HCEC 1CT (cell line): ENCODE measurements at places on chromosomes 1 and 21.

GRCh38 chr1:19390901-19391595 lies 78.9 kb downstream of the SLC66A1 start:
- DNase-seq: peak; percentile 56

DNA sequence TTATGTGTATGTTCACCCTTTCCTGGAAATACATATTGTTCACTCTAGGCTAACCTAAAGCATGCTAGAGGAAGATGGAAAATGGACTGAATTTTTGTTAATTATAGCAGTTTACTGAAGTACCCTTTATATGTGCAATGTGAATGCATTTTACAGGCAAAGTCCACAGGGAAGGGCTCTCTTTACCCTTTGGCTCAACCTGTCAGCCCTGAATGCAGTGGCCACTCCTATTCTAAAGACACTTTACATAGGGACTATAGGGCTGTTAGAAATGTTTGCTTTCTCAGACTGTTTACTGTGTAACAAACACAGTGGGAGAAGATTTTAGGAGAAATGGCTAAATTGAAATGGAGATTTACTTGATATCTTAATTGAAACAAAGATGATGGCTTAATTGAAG lies 78.5 kb downstream of the BRINP2 start:
- DNase-seq: no peak

DNA sequence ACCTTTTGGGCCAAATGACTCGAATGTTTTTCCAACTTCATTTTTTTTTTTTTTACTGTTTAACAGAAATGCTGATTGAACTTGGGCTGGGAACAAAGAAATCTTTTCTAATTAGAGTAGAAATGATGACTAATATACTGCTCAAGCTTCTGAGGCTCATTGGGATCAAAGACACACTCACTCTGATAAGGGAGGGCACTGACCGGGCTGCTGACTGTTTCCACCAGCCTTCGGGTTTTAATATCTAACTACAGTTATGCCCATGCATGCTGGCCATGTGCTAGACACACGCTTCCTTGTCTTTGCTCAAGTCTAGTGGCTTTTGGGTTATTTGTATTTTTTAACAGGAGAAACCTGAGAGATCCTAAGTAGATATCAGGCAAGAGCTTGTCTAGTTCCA lies 16.8 kb downstream of the ZBTB18 start:
- no peak for DNase-seq

DNA sequence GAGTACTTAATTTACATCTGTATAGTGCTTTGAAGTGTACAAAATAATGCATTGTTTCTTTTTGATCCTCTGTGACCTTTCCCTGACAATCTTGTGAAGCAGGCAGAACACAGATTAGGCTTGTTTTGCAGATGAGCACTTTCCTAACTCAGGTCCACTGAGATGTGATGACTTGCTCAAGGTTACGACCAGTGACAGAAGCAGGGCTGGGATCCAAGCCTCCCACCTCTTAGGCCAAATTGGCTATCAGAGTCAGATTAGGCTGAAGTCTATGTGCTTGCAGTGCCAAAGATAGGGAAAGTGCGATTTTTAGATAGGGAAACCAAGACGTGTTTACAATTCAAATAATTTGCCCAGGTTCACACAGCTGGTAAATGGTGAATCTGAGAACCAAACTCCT lies 147.3 kb downstream of the OMA1 start:
- no peak for DNase-seq

DNA sequence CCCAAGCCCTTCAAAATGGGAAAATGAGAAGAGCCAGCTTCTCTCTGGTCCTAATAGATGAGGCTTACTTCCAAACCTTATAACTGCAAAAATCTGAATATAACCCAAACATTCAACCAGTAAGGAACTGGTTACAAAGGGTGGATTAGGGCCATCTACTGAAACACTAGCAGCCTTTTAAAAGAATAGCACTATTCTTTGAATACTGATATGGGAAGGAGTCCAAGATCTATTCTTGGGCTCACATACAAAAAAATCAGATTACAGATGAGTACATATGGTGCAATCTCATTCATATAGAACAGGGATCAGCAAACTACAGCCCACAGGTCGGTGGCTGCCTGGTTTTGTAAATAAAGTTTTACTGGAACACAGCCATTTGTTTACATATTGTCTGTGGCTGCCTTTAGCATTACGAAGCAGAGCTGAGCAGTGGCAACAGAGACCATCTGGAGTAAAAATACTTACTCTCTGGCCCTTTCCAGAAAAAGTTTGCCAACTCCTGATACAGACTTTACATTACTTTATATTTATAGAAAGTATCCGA lies 167.7 kb downstream of the ZSCAN20 start:
- no peak for DNase-seq

- DNase-seq: no peak
Observed at GRCh38 chr1:173887627-173888026, 19.4 kb downstream of the ZBTB37 start.

- DNase-seq: no peak
Observed at GRCh38 chr21:31987696-31988095, 114.9 kb downstream of the HUNK start.

- no peak for DNase-seq
Observed at GRCh38 chr21:45289655-45290515, 2.2 kb upstream of the POFUT2 start.

DNA sequence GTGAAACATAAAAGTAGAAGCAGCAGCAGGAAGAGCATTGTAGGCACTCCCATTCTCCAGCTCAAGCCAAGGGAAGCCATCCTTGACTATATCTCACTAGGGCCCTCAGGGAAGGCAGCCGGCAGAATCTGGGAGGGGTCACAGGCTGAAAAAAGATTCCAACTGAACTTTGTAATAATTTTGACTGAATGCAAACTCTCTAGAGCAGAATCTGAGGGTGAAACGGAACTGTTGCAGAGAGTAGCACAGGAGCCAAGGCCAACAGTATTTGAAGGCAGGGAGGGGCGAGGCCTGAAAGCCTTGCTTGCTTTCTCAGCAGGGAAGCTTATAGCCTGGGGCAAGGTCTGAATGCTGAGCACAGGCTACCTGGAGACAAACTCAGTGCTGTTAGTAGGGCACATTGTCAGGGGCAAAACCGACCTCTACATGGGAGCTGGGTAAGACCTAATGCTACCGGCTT lies 180.6 kb downstream of the COL24A1 start:
- no peak for DNase-seq

DNA sequence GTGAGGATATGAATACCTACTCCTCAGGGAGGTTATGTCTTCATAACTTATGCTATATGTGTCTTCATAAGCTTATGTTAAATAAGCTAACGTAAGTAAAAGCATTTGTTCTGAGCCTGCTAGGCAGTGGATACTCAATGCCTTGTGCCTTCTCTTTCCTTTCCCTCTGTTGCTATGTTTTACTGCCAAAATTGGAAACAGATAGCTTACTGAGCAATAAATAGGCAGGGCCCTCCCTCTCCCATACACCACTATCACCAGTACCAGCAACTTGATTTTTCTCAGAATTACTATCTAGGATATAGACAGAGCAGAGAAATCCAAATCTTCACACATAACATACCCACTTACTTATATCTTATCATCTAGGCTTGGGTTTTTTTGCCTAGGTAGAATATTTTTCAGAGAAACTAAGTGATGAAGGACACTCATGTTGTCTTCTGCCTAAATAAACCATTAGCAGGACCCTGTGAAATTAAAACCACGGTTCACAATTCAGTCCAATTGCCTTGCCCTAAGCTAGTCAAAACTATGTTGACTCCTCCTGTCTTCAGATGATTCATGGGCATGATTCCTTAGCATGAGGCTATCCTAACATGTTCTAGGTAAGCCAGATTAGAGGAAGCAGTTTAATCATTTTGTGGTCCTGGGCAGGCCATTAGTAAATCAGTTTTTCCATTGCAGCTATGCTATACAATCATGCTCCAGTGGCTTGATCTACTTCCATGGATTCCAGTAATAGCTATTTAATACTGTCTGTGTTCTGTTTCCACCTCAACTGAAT lies 15.9 kb upstream of the LRRC8C start:
- DNase-seq: no peak

DNA sequence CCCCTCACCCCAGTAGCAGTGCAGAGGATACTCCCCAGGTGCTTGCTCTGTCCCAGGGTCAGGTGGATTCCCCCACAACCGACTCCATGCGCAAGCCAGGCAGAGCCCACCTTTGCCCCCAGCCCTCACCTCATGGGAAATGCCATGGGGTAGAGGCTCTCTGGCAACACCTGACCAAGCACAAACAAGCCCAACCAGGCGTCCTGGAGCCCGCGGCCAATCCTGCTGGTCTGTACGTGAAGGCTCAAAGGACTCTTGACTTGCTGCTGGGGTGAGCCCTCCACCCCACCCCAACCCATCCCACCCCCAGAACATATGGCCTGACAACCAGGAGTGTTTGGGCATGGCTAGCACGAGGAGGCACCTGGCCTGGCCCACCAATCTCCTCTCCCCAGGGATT lies 1.8 kb downstream of the ADGRB2 start:
- no peak for DNase-seq

DNA sequence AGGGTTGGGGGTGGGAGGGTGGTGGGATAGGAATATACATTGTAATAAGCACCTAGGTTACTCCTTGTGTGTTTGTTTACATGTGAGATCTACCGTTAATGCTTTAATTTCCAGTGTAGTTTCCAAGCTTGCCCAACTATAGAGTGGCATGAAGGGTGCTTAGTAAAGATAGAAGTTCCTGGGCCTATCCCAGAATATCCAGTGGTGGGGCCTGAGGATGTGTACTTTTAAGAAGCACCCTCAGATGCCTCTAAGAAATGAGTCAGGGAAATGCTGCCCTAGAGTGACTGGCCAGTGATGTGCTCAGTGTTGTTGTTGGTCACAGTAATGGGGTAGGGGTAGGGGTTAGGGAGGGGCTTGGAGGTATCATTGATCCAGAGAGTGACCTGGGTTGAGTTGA lies 141.3 kb downstream of the TSEN15 start:
- DNase-seq: no peak

- no peak for DNase-seq
Observed at GRCh38 chr21:35976481-35976880, 83.8 kb downstream of the SETD4 start.

DNA sequence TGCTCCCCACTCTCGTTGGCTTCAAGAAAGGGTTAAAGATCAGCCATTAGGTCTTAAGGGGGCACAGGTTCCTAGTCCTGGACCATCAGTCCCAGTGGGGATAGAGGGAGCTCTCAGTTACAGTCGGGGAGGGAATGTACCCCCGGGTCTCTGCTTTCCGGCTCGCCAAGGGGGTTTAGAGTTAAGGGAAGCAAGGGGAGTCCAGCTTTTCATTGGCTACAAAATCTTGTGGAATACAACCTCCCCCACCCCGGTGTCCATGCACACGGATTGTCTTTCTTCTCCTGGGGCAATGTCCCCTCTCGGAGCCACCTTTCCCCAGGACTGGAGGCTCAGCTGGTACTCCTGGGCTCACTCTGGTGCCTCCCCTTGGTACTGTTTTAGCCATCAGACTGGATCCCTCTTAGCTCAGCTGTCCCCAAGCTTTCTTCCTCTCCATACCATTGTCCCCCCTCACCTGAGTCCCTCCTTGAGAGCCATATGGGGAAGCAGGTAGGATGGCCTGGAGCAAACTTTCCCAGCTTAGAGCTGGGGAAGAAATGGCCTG lies at the start of gene A3GALT2:
Gene A3GALT2, minus strand, starts transcription at position 480 of the 547 bp plus-strand sequence. Its CDS starts 0 bp downstream, at position 480.
- DNase-seq: peak; percentile 2

DNA sequence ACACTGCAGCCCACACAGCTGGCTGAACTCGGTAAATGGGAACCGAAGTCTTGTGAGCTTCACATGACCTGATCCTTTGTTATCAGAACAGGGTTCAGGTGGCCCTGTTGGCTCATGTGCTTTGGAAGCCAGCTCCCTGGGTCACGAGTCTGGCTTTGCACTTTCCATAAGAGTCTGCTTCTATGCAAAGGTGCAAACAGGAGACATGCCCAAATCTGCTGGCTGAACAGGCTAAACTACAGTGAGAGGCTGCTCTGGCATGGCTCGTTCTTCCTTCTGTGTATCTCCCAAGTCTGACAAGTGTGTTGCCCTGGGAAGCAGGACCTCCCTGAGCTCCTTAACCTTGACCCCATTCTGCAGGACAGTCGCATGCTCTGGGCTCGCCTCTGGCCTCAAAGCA lies 549.6 kb downstream of the KIF26B start:
- DNase-seq: no peak

DNA sequence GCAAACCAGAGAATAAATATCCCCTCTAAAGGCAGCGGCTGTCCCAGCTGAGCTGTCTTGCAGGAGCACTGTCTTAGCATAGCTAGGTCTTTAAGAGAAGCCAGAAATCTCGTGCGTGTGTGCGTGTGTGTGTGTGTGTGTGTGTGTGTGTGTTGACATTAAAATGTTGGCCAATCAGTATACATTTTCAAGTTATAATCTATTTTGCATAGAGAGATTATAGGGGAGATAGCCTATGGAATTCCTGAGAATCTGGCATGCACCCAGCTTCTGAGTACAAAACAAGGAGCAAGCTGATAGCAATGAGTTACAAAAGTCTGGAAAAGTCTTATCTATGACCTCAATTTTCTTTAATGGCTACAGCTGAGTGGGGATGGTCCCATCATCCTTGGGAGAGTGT lies 17.7 kb downstream of the METTL13 start:
- DNase-seq: no peak

DNA sequence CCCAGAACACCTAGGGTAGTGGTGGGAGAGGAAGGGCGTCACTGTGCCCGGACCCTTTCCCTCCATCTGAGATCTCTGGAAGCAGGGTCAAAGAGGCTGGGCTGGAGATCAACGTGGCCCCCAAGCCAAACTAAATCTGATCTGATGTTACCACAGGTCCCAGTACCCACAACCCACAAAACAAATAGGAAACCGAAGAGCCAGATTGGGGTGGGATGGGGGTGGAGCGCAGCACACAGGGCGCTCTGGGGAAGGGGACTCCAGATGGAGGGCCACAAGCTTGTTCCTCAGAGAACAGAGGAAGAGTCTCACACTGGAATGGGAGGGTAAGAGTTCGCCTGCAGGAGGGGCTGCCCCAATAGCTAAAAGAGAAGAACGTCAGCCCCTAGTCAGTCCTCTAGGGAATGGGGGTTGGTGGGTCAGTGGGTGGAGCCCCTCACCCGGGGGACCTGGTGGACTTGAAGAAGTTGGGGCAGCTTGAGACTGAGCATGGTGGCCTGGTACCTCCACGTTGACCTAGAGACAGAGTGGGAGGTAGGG lies 1.5 kb downstream of the PAQR6 start:
- DNase-seq: no peak

DNA sequence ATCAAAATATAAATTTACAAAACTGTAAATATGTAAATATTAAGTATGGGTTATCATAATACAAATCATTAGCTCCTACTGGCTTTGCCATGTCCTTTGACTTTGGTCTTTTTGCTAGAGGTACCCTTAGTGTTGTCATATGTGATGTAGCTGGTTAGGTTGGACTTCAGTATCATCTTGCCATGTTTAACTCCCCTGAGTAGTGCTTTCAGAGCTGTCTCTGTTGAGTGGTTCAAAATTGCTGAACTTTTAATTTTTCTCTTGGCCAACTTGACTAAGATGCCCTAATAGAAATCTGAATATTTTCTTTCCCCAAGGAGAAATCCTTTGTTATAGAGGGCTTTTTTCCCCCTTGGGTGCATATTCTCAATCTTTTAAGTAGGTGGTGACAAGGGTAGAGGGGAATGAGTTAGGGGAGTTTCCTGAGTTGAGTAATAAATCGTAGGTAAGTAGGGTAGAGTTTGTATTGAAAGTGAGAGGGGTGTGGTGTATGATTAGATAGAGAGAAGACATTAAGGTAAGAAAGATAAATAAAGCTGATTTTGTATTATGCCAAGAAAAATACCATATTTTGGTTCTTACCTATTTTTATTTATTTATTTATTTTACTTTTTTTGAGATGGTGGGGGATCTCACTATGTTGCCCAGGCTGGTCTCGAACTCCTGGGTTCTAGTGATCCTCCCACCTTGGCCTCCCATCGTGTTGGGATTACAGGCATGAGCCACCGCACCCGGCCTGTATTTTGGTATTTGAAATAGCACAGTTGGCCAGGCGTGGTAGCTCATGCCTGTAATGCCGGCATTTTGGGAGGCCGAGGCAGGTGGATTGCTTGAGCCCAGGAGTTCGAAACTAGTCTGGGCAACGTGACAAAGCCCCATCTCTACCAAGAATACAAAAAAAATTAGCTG lies 21.8 kb downstream of the RPRD2 start:
- no peak for DNase-seq
